NCI-H187 (cell line): ENCODE measurements at places on chromosomes 12 and 14.
A peak's percentile ranks its signal among the peaks of the same experiment; 100 is the strongest.

DNA sequence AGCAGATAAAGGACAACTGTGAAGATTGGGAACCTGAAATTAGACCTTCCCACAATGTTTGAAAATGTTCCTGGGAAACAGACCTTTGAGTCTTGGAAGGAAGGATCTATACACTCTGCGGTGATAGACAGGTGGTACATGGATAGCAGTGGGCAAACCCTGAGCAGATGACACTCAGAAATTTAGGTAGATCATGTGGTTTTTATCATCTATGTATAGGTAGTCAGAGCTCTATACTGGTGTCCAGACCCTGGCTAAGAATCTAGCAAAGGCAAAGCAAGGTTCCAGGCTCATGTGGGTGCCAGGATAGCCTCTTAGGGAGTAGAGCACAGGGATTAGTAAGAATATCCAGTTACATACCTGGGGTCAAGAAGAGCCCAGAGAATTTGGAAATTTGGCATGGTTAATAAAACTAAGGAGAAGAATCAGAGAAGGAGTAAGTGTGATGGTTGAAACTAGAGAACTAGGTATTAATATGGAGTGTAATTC, 331.2 kb upstream of the FBXO33 start:
- no peak for DNase-seq

- DNase-seq, result no peak
Measured at GRCh38 chr12:114815026-114815795, 131.2 kb upstream of the TBX3 start.

- no peak for DNase-seq
Measured at GRCh38 chr12:94798113-94798512, 147.8 kb upstream of the TMCC3 start.

DNA sequence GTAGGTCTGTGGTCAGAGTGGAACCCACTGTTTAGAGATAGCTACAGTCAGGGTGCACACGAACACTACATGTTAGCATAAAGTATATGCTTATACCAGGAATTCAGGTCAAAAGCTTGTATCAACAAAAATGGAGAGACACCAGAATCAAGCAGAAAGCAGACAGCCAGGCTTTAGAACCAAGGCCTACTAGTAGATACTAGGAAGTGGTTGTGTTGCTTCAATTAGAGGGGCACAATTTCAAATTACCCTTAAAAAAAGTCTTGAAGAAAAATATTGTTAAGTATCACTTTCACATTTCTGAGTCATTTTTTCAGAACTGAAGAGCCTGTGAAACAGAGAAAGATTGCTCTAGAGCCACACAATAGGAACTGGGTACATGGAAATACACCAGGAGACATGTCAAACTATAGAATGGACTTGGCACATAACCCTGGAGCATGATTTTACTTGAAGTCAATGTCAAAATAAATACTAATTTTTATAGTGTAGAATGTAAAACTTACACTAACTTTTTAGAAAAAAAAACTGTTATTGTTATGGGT, 41.6 kb downstream of the LRRC9 start:
- DNase-seq, result no peak

- DNase-seq, result no peak
Measured at GRCh38 chr12:23775208-23775607, 174.3 kb downstream of the SOX5 start.

- no peak for DNase-seq
Measured at GRCh38 chr12:58470266-58471010, 449.9 kb downstream of the LRIG3 start.

- no peak for DNase-seq
Measured at GRCh38 chr12:30614031-30614430, 81.6 kb downstream of the IPO8 start.

DNA sequence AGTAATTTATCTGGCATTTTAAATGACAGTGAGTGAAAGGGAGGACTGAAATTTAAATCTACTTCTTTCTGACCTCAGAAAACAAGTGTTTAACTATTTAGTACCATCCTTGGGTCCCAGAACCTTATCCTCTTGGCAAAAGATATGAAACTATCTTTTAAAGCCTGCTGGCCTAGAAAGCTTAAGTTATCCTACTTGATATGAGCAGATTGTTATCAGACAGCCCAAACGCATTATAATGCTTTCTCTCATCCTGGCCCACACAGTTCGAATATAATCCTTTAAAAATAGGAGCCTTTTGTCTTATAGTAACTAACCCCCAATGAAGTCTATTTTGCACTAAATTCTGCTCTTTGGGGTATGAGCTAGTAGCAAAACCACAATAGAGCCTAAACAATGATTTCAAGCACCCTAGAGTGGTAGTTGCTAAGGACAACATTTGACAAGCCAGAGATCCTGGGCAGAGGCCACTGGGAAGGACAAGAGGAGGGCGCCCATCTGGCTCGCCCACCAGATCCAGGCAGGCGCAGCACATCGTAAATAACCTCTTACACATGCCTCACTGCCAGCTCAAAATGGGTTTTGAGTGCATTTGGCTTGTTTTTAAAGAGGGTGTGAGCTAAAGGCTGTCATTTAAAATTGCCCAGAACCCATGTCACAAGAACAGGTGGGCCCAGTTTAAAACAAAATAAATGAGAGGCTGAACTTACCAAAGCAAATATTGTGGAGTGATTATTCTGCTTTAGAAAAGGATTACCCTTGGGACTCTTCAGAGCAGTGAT, 37.7 kb upstream of the CRY1 start:
- peak; percentile 97 for DNase-seq

DNA sequence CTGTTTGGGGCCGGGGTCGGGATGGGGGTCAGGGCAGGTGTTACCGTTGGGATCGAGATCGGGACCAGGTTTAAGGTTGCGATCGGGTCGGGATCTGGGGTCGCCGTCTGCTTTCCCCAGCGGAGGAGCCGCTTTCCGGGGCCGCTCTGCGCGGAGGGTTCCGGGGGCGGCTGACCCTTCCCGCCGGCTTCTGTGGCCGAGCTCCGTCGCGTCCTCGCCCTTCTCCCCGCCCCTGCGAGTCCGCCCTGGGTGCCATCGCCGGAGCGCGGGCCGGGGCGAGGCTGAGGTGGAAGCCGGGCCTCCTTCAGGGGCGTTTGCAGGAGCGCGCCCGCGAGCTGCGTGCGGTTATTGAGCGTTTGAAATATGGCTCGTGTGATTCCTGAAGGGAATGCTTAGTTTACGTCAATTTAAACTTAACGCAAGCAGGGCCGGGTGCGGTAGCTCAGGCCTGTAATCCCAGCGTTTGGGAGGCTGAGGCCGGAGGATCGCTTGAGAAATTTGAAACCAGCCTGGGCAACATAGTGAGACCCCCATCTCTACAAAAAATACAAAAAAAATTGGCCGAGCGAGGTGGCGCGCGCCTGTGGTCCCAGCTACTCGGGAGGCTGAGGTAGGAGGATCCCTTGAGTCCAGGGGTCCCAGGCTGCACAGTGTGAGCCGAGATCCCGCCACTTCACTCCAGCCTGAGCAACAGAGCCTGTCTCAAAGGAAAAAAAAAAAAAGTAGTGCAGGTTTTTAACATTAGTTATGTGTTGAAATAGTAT, 620 bp downstream of the PGAM5 start:
- DNase-seq, result no peak

- DNase-seq, result no peak
Measured at GRCh38 chr12:132812631-132813305, 15.9 kb downstream of the GOLGA3 start.

DNA sequence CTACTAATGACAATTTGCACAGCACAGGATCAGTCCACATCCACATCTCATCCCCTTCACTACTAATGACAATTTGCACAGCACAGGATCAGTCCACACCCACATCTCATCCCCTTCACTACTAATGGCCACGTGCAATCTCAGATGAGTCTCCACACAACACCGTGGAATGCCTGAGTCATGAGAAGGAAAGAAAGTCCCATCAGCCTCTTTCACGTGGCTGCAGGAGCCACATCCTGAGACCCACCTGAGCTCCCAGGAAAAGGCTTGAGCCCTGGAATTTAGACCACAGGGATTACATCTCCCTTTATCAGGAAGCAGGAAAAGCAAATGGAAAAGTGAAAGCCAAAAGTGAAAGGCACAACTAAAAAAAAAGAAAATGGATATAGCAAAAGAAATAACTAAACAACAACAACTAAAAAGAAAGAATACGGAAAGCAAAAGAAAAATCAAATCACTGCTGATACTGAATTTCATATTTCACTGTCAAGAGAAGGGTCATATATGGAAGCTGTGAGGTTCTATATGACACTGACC, 1300.5 kb downstream of the TMEM121 start:
- no peak for DNase-seq

GRCh38 chr12:45731190-45731775, 1.8 kb downstream of the ARID2 start:
- DNase-seq, result no peak

DNA sequence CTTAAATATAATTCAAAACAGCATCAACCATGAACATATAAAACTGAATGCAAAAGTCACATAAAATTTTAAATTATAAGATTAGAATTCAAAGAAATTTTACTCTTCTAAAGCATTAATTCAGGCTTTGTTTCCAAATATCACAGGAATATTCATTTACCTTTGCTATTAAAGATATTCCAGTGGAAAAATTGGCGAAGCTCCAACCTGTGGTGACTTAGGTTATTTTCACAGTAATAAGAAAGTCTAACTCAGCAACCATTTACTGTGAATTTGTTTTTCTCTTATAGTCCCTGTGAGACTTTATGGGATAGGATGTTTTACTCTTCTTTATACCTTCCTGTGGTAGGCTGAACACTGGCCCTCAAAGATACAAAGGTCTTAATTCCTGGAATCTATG, 3.2 kb downstream of the WDR89 start:
- DNase-seq, result no peak
